ENCODE measurements at places on chromosomes 6 and 20.

GRCh38 chr6:139446768-139447655, 72.6 kb upstream of the CITED2 start:
- DNase-seq = no peak

DNA sequence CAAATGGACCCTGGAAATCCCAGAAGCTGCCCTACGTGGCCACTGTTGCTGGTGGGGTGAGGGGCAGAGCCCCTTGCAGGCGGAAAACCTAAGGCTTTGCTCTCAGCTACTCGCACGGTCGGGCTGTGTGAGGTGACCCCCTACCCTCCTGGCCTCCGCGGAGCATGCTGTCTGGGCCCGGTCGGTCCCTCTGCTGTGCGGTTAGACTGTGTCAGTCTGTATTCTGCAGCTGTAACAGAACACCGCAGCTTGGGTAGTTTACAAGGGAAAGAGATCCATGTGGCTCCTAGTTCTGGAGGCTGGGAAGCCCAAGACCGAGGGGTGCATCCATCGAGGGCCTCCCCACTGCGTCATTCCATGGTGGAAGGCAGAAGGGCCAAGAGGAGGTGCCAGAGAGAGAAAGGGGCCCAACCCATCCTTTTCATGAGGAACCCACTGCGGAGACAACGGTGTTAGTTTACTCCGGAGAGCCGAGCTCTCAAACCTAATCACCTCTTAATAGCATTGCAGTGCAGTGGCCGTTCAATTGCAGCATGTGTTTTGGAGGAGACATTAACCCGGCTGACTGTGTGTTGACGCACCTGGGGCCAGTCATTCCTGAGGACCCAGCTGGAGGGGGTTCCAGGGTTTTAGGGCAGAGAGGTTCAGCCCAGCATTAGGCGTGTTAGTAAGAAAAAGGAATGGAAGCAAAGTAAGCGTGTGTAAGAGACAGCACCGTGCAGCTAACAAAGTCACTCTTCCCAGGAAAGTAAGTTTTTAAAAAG, 18.3 kb downstream of the COL9A3 start:
- DNase-seq = no peak

- peak; percentile 76 for DNase-seq
Observed at GRCh38 chr6:8082954-8083858, 19.0 kb upstream of the BLOC1S5 start.

DNA sequence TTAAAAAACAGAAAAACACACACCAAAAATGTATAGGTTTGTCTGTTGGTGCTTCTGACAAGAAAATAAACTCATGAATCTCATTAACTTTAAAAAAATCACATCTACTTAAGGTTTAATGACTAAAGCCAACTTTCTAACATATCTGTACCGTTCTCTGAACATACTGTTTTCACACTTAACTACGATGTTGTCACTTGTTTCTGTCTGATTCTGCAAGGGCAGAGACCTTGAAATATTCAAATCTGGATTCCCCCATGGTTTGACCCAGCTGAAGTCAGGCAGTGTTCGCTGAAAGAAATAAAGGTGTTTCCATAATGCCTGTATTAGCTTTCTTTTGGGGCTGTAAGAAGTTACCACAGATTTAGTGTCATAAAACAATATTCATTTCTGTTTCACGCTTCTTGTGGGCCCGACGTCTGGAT, 2.7 kb upstream of the ASXL1 start:
- no peak for DNase-seq

- DNase-seq = peak; percentile 34
Observed at GRCh38 chr6:90468080-90468479, 118.8 kb downstream of the MAP3K7 start.

DNA sequence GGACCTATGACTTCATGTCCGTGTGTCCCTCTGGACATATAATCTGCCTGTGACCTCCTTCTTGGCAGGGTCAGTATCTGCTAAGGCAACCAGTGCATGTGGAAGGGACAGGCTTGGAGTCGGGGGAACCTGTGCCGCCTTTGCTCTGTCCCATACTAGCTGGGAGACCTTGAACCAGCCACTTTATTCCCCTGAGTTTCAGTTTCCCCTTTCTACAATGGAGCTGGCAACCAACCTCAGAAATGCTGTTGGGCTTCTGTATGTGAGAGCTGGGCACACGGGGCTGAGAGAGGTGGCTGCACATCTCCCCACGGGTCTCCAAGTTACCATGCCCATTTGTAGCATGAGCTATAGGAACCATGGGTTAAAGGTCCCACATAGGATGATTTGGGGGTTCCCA, 53.8 kb downstream of the CD40 start:
- no peak for DNase-seq

- DNase-seq = peak; percentile 13
Observed at GRCh38 chr20:38825901-38826625, 20.6 kb downstream of the PPP1R16B start.

Data from fibroblast of skin of scalp (primary cell).